GM12864 (cell line): ENCODE measurements at places on chromosomes 3 and 15.

GRCh38 chr15:41941644-41942415 lies 30.5 kb downstream of the EHD4 start:
- no peak for DNase-seq

DNA sequence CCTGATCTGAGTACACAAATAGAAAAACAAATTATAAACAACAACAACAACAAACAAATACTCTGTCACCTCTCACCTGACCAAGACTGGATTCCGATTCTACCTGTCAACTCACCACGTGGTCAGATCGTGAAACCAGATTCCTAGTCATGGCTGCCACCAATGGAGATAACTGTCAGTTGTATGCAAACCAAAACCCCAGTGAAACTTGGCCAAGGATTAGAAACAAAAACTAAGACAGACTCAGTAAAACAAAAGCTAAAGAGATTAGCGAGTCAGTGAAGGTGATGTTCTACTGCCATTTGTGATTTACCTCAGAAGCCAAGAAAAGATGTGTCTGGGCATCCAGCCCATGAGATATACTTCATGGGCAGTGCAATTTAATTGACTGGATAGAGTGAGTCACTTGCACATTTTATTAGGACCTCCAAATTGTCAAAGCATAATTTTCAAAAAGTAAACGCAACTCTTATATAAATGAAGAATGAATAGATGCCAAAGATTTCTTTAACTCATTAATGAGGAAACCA lies 31.1 kb downstream of the PHLDB2 start:
- no peak for DNase-seq

GRCh38 chr3:48478626-48479555 lies 25.1 kb downstream of the SHISA5 start:
- no peak for DNase-seq

DNA sequence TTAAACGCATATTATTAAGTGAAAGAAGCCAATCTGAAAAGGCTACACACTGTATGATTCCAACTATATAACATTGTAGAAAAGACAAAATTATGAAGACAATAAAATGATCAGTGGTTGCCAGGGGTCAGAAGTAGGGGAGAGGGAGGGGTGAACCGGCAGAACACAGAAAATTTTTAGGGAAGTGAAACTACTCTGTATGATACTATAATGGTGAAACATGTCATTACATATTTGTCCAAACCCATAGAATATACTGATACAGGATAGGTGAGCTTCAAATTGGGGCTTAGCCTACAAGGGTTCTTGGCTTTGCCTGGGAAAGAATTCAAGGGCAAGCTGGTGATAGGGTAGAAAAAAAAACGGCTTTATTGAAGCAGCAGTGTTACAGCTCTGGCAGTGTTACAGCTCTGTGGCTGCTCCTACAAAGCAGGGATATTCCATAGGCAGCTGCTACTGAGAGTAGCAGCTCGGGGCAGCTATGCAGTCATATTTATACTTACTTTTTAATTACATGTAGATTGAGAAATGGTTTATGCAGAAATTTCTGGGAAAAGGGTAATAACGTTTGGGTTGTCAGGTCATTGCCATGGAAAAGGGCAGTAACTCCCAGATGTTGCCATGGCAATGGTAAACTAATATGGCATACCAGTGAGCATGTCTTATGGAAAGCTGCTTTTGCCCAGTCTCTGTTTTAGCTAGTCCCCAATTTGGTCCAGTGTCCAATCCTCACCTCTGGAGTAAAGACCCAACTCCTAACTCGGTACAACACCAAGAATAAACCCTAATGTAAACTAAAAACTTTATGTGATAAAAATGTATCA lies 125.1 kb upstream of the SLC25A36 start:
- peak; percentile 15 for DNase-seq

GRCh38 chr15:58165661-58166060 lies 27.5 kb downstream of the AQP9 start:
- no peak for DNase-seq

DNA sequence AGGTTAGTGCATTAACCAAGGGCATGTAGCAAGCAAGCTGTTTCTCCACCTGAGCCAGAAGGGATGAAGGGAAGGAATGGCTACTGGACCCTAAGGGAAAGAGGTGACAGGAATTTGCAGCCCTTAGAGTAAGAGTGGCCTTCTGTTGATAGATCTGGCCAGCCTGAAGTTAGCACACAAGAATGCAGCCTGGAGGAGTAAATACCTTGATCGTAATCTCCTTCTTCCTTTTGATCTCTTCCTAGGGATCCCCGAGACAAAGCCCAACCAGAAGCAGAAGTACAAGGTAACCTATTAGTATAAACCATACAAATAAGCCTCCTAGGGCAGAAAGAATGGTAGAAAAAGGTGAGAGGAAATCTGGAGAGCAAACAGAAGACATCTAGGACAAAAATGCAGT lies 134.6 kb downstream of the ATP8B4 start:
- DNase-seq = no peak

GRCh38 chr3:145620486-145620885 lies 540.5 kb downstream of the PLOD2 start:
- DNase-seq = no peak

- DNase-seq = no peak
These were observed 582.8 kb downstream of the PDCD6IP start for GRCh38 chr3:34381243-34381642.

DNA sequence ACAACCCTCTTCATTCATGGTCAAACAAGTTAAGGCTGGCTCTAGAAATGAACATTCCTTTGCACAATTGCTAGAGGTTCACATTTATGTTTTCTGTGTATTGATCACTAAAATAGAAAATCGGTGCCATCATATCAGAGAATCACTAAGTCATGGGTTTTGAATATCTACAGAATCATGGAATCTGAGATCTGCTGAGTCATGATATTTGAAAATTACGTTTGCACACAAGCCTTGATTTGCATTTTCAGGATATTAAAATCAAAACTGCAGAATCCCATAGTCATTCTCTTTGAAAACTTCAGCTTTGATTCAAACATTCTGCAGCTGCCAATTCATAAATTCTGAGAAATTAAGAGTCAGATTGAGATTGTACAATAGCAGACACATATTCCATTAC lies 26.1 kb upstream of the CHRNA7 start:
- no peak for DNase-seq

DNA sequence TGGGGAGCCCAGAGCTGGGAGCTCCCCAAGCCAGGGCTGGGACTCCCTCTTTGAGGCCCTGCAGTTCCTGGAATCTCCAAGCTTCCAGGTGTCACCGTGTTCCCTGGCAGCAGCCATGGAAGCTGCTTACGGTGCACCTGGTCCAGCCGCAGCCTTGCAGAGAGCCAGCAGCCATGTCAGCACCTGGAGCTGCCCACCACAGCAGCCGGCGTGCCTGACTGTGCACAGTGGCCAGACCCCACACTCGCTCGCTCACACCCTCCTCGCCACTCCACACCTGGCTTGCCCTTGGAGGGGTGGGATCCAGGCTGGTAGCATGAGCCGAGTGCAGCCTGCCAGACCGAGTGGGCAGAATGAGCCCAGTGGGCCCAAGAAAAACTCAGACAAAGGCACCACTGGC lies 14.8 kb upstream of the HTR3E start:
- no peak for DNase-seq

DNA sequence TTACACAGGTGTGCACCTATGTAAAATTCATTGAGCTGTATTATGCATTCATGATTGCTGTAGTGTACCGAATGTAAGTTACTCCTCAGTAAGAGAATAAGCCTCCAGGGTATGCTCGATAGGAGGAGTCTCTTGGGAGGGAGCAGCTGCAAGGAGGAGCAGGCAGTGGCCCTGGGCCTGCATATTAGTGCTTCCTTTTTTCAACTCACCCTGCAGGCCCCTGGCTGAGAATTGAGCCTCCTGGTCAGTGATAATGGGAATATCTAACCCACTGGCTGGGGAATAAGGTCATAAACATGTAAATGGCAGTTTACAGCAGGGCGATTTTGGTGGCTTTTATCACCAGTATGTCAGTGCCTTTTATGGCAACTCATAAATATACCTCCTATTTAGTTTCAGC lies 21.7 kb upstream of the SFMBT1 start:
- no peak for DNase-seq

GRCh38 chr3:31871939-31872507 lies 109.0 kb downstream of the OSBPL10 start:
- no peak for DNase-seq

- DNase-seq = no peak
These were observed 40.5 kb downstream of the TGM4 start for GRCh38 chr3:44914936-44915335.

DNA sequence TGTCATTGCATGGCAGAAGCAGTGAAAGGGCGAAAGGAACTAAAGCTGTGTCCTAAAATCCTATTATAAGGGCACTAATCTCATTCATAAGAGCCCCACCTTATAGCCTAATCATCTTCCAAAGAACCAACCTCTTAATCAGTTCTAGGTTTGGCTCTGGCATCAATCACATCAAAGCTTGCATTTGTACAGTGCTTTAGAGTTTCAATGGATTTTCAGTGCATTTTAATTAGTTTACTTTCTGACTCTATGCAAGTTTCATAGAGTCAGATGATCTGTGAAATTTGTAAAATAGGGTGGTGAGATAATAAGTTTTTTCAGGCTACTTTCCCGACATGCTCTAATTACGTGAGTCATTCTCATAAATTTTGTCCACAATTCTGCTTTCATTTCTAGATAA lies 341.1 kb downstream of the DIPK2A start:
- DNase-seq = no peak

GRCh38 chr15:33398555-33398954 lies 87.8 kb downstream of the RYR3 start:
- DNase-seq = no peak

DNA sequence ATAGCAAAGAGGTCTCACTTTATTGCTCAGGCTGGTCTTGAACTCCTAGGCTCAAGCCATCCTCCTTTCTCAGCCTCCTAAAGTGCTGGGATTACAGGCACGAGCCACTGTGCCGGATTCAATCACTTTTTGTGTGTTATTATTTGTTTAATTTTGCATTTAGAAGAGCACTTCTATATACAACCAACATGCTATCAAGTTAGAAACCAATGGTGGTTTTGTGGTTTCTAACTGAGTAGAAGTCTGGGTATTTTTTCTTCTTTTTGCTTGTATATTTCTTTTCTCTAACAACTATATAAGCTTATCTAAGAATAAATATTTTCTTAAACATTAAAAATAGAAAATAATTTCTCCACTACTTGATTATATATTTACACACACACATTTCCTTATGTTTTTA lies 86.7 kb downstream of the PEAK1 start:
- no peak for DNase-seq

- DNase-seq = no peak
These were observed 130.6 kb downstream of the TCF12 start for GRCh38 chr15:57048930-57049549.

- no peak for DNase-seq
These were observed 68.5 kb downstream of the KCNH8 start for GRCh38 chr3:19216669-19217337.
